ENCODE measurements at places on chromosomes 12 and 14.

- no peak for DNase-seq
Observed at GRCh38 chr14:31280871-31281220, 73.3 kb upstream of the HECTD1 start.

DNA sequence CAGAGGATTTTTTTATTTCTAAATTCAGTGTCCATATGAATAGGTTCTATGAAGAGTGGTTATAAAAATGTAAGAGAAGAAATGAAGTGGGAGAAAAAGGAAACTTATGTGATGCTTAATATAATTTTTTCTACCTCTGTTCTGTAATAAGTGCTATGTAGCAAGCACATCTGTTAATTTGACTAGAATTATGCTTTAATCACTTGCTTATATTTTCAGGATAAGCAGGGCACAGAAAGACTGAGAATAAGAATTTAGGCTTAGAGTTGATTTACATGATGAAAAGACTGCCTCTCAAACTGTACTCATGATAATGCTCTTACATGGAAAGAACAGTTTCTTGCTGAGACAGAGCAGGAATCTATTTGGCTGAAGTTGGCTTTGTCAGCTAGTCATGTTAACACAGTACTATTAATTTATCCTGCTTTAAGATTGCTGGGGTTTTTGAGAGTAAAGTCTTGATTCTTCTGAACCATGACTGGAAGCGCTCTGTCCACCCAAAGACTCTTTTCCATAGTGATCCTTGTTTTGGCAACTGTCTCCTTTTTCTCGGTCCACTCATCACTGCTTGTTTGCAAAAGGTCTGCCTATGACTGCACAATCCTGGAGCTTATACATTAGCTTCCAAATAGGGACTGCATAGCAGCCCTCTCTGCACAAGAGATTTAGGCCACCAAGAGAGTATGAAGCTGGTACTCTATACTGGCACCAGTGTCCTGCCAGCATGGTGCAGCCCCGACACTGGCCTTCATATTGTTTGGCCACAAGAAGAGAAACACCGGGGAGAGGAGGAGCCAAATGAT lies 98.8 kb downstream of the AKAP6 start:
- no peak for DNase-seq

DNA sequence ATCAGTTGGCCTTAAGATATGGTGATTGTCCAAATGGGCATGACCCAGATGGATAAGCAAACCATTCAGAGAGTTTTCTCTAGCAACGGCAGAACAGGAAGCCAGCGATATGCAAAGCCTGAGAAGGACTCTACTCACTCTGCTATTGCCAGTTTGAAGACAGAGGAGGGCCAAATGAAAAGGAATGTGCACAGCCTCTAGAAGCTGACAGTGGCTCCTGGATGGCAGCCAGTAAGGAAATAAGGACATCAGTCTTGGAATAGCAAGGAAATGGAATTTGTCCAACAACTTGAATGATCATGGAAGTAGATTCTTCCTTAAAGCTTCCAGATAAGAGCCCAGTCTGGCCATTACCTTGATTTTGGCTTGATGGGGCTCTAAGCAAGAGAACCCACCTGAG lies 60.0 kb downstream of the TMTC2 start:
- no peak for DNase-seq

- DNase-seq: no peak
Observed at GRCh38 chr14:25120261-25120660, 70.3 kb upstream of the STXBP6 start.

GRCh38 chr14:100654814-100655740 lies 67.9 kb upstream of the BEGAIN start:
- DNase-seq: no peak

DNA sequence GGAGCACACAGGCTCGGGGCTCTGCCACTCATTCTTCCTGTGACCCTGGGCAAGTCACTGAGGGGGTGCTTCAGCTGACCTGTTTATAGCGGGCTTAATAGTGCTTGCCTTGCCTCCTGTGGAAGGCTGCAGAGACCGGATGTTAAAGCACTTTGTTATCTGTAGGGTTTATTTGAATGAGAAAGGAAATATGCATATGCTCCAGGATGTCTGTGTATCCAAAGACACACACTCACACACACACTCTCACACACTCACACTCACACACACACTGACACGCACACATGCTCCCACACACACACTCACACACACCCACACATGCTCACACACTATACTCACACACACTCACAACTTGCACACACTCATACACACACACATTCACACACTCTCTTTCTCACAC lies 56.1 kb upstream of the DDX11 start:
- DNase-seq: no peak

DNA sequence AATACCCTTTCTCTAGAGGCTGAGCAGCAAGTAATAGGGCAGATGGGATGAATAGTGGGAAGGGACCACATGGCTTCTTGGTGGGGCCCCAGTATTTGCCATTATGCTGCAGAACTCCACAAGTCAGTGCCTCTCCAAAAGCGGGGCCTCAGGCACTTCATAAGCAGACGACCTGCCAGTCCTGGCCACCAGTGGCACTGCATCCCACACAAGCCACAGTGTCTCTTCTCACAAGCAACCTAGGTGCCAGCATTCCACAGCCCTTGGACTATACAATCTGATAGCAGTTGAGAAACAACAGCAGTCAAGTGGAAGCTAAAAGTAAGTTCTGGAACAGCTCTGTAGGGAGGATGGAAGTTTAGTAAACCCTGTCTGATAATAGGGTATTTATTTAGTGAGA lies 4.2 kb upstream of the SLC8A3 start:
- DNase-seq: no peak

GRCh38 chr12:46402941-46403718 lies 30.6 kb upstream of the SLC38A2 start:
- DNase-seq: no peak

DNA sequence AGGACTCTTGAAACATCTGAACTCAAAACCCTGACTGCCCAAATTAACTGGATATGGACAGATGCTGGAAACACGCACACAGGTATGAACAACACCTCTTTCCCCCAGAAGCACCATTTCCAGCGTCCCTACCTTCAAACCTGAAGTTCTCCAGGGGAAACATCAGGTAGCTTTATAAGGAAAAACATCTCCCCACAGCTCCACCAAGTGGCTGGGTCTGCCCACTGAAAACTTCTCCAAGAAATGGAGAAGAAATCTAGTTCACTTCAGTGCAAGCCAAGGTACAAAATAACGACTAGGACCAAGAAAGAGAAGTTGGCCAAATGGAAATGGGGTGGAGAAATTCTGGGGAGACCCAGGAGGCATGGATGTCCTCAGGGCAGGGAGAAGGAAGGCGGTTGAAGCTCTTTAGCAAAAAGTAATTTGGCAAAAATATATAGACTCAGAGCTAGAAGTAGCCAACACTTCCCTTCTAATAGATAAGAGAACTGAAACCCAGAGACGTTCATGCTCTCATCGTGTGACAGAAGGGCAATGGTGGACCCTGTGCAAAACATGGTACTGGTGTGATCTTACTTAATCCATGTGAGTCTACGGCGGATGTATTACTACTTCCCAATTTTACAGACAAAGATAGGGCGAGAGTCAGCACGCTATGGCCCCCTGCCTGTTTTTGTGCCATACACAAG lies 10.5 kb upstream of the NUAK1 start:
- no peak for DNase-seq

- no peak for DNase-seq
Observed at GRCh38 chr14:69876221-69876847, 2.9 kb upstream of the SMOC1 start.

DNA sequence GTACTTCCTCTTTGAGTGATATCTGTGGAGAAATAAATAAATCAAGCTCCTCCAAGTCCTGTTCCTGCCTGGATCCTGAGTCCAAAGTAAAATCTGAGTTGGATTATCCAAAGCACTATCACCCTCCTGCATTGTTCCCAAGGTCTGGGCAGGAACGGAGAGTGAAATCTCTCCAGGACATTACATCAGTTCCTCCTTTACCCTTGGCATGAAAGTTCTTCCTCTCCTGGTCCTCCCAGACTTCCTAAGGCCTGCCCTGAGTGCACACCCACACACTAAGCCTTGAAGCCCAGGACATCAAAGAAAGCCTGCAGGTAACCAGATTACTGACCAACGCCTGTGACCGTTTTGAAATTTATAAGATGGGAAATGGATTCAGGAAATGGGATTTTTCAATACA lies 206.8 kb upstream of the BCL2L14 start:
- DNase-seq: no peak

- no peak for DNase-seq
Observed at GRCh38 chr14:101224356-101225156, 321.0 kb upstream of the RTL1 start.

DNA sequence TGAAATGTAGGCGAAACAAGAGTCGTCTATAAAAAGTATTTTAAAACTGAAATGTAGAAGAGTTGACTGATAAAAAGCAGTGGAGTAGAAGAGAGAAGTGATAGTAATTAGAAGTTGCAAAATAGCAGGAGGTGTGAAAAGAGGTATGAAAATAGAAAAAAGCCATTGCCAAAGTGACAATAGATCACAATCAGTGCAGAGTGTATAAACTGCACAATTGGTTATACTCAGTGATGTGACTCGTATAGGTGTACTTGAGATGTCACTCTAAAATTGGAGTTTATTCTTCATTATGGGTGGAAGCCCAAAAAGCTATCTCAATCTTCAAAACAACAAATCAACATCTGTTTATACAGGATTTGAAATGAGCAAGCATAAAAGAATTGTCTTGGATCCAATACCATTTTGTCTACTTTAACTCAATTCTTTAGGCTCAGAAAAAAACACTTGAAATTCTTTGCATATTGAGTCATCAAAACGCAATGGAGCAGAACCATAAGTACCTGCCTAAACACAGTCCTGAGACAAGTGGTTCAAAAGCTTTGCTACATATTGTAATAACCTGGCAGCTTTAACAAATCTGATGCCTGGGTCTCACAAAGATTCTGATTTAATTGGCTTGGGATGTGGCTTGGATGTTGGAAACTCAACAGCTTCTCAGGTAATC lies 8.8 kb downstream of the IKBIP start:
- no peak for DNase-seq

DNA sequence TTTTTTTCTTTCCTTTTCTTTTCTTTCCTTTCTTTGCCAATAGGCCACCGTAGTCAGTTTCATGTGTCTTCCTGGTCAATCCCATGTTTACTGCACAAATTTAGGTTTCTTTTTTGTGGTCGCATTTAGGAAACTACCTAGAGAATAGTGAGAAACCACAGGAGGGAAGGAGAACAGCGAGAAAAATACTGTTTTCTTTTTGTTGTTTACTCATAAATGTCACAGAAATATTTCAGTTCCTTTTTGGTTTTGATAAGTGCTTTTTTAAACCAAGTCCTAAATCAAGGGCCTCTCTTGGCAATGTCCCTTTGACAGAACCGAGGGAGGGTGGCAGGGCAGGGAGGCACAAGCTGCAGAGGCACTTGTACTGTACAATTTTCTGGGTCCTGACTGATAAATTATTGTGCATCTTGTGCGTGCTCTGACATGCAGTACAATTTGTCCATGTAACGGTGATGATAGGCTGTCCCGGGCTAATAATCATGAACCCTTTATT lies 326.1 kb downstream of the CACNA1C start:
- no peak for DNase-seq

DNA sequence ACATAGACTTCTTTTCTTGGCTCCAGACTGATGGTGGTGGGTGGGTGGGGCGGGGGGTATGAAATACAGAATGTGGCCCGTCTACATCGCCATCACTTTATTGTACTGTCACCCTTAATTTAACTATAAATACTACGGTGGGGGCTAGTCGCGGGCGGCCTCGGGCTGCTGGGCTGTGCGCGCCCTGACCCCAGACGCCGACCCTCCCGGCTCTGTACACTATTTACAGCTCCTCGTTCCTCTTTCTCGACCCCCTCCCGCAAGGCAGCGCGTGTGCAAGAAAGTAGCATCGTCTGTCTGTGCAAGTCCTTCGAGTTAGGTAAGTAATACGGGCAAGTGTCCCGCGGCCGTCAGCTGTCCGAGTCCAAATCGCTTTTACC lies 1.8 kb downstream of the GSC start:
- DNase-seq: no peak

- no peak for DNase-seq
Observed at GRCh38 chr14:31212893-31213292, 5.3 kb upstream of the HECTD1 start.

GRCh38 chr14:51872396-51872795 lies 12.0 kb downstream of the GNG2 start:
- DNase-seq: no peak

Measured in chondrocyte (in vitro differentiated cells).